Anterior cingulate cortex (tissue), 58 donors: ENCODE measurements at places on chromosomes 11 and 22.

- DNase-seq: no peak
These were observed 35.5 kb upstream of the TTC12 start for GRCh38 chr11:113278925-113279324.

GRCh38 chr11:124890683-124891372 is 6.8 kb downstream of the ROBO4 start:
- no peak for DNase-seq

DNA sequence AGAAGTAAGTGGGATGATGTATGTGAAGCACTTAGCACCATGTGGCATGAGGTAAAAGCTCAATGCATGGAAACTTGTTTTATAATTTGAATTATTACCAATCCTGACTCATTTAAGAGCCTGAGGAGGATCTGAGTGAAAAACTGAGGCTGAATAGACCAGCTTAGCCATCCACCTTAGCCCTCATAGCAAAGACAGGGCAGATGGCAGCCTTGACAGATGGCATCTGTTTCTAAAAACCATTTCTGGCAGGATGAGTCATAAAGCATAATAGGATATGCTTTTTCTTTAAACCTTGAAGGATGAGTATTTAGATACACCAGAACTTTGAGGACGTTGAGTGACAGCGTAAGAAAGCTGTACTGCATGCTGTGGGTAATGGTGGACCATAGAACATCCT is 61.0 kb upstream of the NAV2 start:
- DNase-seq: no peak

DNA sequence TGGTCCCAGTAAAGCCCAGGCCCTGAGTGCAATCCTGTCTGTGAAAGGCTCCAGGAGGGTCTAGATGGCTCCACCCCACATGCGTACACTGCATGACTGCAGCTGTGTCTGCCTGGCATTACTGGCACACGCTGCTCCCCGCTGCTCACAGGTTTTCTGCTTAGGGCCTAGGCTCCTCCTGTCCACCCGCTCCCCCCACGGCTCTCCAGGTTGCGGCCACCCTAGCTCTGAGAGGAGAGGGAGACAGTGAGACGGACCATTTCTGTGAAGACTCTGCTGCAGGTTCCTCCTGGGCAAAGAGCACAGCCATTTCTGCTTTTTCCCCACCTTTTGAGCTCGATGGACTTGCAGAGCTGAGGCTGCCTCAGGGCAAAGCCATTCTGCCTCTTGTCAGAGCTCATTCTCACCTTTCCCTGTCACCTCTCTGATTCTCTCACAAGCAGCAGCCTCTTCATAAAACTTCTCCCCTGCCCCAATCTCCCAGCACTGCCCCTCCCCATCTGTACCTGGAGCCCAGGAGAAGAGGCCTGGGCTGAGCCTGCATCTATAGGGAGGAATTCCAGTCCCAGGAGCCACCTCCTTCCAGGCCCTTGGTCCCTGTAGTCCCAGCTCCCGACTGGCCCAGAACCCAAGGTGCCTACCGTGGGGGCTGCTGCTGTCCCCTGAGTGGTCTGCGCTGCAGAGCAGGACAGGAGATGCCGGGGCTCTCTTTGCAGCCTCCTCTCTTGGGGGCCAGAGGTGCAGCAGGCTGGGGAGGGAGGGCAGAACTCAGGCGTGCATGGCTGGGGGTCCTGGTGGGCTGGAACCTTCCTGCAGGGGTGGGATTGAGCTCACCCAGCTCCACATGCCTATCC is 433.7 kb upstream of the B3GAT1 start:
- DNase-seq: no peak

- no peak for DNase-seq
These were observed 115.5 kb downstream of the PHF21B start for GRCh38 chr22:44894321-44894720.

DNA sequence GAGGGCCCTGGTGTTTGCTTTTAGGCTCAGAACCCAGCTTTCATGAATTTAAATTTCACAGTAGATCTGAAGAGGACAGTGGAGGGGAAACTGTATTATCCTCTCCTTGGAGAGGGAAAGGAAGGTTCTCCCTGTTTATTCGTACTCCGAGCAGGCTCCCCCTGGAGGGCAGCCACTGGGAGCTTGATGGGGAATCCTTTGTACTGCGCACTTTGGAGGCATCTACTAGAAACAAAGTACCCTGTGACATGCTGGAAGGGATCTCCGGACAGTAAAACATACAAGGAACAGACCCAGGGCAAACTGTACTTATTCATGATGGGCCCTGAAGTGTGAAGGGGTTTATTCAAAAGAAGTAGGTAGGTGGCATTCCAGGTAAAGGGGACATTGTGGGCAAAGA is 27.2 kb downstream of the NAV2 start:
- no peak for DNase-seq

DNA sequence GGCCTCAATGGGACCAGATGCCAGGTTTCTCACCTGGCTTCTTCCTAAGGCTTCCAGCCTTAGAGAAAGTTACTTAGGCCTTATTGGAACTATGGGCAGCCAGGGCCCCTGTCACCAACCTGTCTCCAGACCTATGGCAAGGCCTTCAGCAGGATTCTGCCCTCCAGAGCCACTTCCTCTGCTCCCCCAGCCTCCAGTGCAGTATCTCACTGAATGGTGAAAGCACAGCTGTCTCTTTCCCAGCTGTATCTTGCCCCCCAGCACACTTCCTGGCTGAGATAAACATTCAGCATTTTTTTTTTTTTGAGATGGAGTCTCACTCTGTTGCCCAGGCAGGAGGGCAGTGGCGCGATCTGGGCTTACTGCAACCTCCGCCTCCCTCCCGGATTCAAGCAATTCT is 1.5 kb downstream of the SLC2A11 start:
- DNase-seq: no peak

- DNase-seq: no peak
These were observed 15.1 kb downstream of the P2RY2 start for GRCh38 chr11:73233211-73233610.

DNA sequence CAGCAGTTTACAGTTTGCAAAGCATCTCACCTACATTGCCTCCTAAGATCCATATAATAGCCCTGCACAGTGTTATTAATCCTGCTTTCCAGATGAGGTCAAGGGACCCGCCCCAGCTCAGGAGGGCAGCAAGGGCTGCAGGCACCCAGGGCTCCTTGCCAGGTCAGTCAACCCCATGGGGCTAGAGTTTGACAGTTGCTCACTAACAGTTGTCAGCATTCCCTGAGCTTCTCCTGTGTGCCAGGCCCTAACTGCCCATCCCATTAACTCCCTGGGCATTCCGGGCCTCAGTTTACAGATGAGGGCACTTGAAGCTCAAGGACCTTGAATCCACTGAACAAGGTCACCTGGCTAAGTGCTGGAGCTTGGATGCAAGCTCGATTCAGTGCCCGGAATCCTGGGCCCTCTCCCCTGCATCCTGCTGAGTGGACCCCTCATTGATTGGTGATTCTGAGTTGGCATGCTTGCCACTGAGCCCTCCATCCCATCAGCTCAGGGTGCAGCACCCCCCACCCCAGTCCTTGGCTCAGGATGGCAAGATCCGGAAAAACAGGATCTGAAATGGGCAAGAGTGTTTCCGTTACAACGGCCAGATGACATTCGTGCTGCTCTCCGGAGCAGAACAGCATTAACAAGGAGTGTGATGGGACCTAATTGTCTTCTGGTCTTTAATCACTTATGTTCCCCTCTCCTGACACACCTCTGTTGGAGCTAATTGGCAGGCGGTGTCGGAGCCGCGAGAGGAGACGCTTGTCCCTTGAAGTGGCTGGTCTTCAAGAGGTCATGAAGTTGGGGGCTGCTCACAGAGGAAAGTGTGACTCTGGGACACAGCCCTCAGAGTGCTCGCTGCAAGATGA is 87.4 kb upstream of the SHISAL1 start:
- no peak for DNase-seq

DNA sequence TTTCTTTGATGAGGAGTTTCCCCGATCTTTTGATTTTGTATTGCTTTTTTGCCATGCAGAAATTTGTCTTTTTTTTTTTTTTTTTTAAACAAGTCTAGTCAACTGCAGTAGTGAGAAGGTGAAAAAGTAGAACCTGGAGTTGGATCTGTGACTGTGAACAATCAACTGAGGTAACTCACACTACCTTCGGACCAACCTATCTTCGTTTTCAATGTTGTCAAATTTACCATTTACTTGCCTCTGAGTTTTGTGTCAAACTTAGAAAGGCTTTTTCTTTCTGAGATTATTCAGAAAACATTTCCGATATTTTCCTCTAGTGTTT is 20.5 kb downstream of the KLHL22 start:
- no peak for DNase-seq

DNA sequence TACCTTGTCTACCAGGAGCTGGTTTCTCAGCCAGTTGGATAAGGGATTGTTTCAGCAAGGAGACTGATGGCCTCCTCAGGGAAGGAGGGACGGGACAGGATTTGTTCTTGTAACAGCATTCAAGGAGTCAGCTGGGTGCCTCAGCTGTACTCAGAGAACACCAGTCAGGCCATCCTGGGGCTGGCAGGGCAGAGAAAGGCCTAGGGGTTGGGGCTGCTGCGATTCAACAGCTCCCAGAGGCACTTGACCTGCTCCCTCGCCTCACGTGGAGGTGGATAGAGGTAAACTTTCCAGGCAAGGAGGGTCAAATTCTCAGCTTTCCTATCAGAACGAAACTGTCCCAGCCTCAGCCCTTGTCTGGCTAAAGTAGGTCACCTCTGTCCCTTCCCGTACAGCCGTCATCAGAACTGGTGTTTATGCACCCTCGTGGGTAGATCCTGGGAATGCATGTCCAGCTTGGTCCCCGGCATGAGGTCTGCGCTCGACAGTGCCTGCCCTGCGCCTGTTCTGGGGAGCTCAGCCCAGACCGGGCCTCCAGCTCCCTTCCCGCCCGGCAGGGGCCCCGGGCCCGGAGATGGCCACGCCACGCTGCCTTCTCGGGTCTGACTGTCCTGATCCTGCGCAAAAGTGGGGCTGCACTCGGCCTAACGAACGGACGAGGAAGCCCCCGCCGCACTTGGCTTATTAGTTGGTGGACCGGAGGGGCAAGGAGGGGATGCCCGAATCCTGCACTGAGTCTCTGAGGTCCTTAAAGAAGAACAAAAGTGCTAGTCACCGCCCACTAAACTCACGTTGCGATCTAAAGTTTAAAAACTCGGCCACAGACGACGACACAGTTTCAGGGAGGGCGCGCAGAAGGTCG is 762 bp upstream of the CCDC134 start:
- no peak for DNase-seq

GRCh38 chr22:18109410-18110193 is 1.0 kb upstream of the TUBA8 start:
- no peak for DNase-seq

- DNase-seq: no peak
These were observed 54.9 kb downstream of the SVIP start for GRCh38 chr11:22774716-22775115.

GRCh38 chr11:97610000-97610399 is 1220.2 kb downstream of the JRKL start:
- no peak for DNase-seq

- no peak for DNase-seq
These were observed 124.6 kb upstream of the BLID start for GRCh38 chr11:122240638-122241037.

DNA sequence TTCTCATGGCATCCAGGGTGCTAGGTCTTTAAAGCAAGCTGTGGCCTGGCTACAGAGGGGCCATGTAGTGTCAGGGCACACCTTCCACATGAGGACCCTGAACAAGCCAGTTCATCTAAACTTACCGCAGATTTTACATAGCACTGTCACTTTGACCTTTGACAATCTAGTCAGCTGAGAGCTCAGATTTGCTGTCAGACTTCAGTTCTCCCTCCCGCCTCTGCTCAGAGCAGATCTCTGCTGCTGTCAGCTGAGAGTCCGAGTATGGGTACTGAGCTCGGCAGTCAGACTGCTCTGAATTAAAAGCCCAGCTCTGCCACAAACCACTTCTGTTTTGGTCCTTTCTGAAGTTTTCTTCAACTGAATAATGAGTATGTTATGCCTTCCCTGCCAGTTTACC is 507.1 kb downstream of the SOX6 start:
- no peak for DNase-seq

DNA sequence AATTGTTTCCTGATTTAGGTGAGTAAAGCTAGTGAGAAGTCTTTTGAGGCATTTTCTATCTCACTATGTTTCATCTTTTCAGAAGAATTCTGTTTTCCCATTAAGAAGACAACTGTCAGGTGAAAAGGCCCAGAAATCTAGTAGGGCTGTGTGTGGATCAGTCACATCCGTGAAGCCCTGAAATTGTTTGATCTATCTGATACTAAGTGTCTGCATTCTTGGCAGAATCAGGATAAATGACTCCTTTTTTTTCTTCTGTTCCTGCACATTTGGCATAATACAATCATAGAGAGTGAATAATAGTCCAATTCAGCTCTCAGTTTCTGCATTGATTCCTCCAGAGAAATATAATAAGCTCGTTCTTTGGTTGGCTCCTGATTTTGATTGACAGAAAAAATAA is 208.3 kb downstream of the NAV2 start:
- DNase-seq: no peak

GRCh38 chr22:41600976-41601375 is 11.3 kb upstream of the PMM1 start:
- no peak for DNase-seq

DNA sequence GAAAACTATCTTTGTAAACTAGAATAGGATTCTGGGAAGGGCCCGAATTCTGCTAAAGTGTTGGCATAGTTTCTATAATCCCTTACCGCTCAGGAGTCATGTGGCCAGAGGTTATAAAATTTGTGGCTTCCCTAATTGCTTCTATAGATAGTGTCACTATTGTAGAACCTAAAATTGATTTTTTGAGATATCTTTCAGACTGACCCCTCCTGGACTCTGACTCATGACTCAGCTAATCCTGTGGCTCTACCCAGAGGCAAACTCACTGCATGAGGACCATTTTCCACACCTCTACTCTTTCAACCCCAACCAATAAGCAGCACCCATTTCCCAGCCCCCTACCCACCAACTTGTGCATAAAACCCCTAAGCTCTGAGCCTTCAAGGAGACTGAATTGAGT is 61.8 kb upstream of the PRSS23 start:
- DNase-seq: no peak

DNA sequence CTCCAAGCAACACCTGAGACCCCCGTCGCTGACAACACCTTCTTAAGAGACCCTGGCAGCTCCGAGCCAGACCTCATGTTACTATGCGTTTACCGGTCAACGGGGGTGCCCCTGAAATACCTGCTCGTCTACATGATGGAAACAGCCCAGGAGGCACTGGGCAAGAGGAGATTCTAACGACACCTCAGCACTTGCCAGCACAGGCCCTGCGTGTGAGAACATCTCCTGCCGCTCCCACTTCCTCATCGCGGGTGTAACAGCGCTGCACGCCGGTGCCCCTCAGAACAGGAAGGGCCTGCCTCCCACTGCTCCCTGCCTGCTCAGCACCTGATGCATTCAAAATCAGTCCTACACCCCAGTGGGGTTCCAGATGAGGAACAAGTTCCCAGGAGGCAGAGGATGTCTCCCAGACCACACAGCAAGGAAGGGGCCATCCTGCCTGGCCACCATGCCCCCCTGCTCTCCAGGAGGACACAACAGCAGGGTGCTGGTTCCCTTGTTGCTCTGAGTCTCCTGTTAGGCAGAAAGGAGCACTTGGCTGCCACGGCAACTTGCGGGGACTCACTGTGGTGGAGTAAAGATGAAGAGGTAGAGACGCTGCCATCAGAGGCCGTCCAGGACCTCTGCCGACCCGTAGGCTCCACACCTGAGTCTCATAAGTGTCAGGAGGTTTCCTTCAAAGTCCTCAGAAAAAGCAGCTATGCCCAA is 2.1 kb downstream of the TOLLIP start:
- DNase-seq: no peak
